Activated gamma-delta T cell (primary cell): ENCODE measurements at places on chromosomes 2 and 18.

GRCh38 chr2:3461801-3462492 lies 57.4 kb downstream of the ADI1 start:
- DNase-seq, result no peak

DNA sequence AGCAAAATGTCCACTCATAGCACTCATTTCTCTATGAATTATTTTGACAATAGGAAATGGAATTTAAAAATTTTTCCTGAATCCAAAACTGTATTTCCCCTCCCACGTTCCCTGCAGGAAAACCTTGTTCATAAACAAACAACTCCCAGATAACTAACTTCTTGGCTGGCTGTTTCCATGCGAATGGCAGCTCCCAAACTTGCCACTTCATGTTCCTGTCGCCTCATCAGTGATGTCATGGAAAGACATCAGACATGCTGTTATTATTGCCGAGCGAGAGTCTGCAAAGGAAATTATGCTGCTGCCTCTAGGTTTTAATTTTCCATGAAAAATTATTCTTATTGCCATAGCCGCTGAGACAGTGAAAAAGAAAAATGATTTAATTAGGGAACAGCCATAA lies 117.0 kb upstream of the RIOK3 start:
- no peak for DNase-seq

GRCh38 chr2:20013126-20013849 lies 820 bp upstream of the MATN3 start:
- DNase-seq, result no peak

DNA sequence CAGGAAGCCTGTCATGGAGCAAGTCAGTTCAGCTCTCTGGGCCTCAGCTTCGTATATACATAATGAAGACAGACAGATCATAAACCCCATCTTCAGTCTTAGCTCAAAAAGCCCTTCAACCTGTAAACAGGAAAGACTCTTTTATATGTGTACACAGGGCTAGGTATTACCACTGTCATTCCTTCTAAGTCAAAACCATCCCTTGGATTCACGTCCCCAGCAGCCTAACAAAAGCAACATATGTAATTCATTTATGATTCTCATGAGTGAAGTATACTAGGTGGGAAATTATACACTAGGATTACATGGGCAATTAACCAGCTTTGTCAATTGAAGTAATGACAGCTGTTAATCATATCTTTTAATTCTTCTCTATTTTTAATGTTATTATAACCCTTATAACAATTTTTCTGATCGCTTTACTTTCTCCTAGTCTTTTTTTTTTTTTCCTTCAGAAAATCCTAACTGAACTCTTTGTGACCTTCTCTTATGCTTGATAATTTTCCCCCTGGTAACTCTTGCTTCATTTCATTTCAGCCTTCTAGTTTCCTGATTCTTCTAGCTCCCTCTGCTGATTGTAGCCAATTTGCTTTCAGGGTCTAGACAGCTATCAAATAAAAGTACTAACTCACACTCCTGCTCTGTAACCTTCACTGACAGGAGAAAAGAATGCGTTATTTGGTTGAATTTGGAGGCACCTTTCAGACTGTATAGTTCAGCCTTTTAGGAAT lies 99.7 kb downstream of the RBM43 start:
- DNase-seq, result no peak

DNA sequence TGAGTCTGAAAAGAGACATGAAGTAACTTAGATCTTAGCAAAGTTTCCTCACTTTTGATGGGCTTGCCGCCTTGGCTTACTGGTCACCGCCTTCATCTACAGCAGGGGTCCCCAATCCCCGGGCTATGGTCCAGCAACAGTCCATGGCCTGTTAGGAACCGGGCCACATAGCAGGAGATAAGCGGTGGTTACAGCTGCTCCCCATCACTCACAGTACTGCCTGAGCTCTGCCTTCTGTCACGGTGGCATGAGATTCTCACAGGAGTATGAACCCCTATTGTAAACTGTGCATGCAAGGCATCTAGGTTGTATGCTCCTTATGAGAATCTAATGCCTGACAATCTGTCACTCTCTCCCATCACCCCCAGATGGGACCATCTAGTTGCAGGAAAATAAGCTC lies 72.9 kb downstream of the BIN1 start:
- no peak for DNase-seq

DNA sequence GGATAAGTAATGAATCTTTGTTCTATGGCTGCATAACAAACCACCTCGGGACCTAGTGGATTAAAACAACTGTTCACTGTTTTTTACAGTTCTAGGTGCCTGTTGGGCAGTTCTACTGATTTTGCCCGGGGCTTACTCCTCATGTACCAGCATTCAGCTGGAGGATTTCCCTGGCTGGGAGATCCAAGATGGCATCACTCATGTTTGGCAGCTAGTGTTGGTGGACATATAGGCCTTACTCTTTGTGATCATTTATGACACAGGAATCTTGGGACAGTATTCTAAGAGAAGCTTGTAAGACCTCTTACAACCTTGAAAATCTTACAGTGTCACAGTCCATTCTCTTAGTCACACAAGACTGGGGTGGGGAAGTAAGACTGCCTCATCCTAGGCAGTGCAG lies 4.6 kb downstream of the MARCHF7 start:
- DNase-seq, result no peak

- DNase-seq, result no peak
Measured at GRCh38 chr2:100948942-100949811, 52.9 kb upstream of the RPL31 start.

DNA sequence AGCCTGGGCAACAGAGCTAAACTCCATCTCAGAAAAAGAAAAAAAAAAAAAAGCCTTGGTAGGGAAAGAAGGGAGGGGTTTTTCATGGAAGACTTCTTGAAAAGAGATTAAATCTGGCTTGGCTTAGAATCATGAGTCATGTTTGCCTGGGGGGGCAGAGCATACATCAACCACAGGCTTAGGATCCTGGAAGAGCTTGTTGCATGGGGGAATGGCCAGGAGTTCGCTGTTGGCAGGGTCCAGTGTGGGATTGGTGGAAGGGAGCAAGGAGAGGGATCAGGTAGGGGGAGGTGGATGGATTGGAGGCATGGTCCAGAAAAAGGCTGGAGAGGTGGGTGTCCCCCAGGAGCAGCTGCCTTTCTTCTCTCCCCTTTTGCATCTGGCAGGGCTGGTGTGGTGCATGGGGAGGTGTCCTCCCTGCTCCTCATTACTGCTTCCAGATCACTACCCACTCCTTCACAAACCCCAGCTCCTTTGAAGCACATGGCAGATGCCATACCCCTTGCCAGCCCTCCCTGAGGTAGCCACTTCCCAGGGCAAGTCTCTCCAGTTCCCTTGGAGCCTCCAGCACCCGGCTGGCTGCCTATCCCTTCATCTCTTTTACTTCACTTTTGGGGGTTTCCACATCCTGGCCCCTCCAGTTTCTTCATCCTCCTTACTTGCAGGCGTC lies 2.5 kb downstream of the ARMC9 start:
- DNase-seq, result no peak
